ENCODE measurements at places on chromosomes 12 and 14. TPM values are rescaled to one million over a fixed set of nuclear protein-coding genes. Genes with fewer than 3 reads are reported as not detected.

Gene PTCSC3
- not detected for polyA plus RNA-seq

DNA sequence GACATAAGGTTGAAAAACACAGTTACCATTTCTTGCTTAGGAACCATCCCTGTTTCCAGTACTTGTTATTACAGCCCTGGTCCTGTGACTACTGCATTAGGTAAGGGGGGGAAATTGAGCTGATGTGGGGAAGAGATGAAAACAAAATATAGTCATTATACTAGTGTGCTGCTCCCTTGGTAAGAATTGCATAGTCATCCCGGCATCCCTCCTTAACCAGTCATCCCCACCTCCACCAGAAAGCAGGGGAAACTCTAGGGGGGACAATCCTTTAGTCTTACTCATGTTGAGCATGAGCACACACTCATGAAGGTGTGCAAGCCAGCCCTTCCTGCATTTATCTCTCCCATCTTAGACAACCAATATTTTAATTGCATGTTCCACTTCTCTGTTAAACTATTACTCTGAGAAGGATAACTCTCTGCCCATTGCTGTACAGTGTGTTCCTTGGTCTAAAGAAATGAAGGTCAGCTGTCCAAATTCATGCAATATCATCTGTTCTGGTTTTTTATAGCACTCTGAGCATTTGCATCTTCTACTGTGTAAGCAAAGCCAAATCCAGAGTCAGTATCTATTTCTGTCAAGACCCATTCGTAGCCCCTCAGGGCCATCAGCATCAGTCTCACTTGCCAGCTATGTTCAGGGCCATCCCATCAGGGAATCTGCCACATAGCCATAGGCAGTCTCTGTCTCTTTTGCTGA, 46.8 kb downstream of the TMEM30B start:
- H3K4me3 ChIP-seq, result no peak overlapping the region
- H3K4me1 ChIP-seq, result no peaks in the 10 kb centered on the region
- no peak for DNase-seq
- no peak overlapping the region for H3K27ac ChIP-seq
- no peaks in the 10 kb centered on the region for H3K27me3 ChIP-seq

DNA sequence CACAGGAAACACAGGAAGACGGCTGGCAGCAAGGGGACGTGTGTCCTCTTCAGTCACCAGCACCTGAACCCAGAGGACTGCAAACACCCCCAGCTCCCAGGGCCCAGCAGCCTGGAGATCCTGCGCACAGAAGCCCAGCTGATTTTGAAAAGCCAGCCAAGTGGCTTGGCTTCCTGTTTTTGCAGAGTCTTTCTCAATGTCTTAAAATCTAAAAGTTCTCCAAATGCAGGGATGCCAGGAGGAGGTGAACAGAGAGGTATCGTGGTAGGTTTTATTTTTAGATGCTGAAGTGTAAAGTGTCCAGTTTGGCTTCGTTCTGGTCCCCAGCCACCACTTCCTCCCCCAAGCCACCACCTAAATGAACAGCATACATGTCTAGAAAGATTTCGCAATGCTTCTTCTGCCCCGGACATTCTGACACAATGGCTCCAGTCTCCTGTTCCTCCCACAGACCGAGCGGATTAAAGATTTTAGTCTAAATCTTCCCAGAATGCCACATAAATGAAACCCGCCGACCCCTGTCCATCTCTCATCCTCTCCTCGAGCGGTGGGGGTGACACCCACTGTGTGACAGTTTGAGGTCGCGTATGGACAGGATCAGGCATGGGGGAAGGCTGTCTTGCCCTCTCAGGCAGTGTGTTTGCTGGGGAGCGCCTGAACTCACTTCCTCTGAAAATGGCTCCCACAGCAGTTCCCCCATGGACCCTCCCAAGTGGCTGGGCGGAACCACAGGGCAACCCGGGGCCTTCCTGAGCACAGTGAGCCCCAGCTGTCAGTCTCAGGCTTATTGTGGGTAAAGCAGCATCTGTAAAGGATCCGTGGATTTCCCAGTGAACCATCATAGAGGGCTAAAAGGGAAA, 41.6 kb downstream of the ITPK1 start:
- no peaks in the 10 kb centered on the region for H3K27me3 ChIP-seq
- H3K36me3 ChIP-seq, result no peaks in the 10 kb centered on the region
- H3K4me1 ChIP-seq, result peaks cover 4% of the 10 kb centered on the region

DNA sequence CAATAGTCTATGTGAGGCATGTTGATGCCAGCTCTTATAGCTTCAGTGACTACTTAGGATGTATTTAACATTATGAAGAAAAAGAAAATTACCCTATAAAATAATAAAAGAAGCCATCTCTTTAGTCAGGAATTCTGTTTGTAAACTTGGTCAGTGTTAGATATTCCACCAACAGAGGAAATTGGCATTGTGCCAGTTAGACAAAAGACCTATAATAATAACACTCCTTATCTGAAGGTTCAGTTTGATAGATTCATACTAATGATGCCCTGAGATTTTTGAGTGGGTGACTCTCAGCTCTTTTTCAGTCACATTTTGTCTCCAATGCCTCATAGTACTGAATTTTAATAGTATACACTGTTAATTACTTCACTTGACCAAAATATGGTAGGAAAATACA, 6.6 kb downstream of the SYT10 start:
- peaks cover 2% of the 10 kb centered on the region for H3K27me3 ChIP-seq
- H3K36me3 ChIP-seq, result no peaks in the 10 kb centered on the region
- H3K4me3 ChIP-seq, result no peak overlapping the region
- no peaks in the 10 kb centered on the region for H3K4me1 ChIP-seq

DNA sequence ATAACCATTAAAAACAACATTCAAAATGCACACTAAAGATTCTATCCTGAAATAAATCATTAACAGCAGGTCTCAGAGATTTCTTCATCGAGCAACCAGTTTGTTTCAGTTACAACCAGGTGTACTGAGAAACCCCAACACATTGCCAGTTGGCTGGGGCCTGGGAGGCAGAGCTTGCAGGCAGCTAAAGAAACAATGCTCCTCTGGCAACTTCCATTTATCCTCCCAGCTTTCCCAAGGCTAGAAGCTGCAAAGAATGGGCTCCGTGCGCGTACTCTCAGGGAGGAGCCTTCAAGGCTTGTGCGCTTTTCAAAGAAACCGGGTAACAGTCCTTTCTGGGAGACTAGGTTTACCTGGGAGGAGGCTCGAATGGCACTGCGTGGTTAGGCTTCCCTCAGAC, 181.6 kb downstream of the MSRB3 start:
- no peaks in the 10 kb centered on the region for H3K36me3 ChIP-seq
- no peak for DNase-seq
- no peaks in the 10 kb centered on the region for H3K4me1 ChIP-seq
- no peak overlapping the region for H3K4me3 ChIP-seq
- H3K27ac ChIP-seq, result no peak overlapping the region

GRCh38 chr14:94362614-94363133, 25.7 kb downstream of the SERPINA1 start:
- H3K4me3 ChIP-seq, result no peak overlapping the region
- H3K27ac ChIP-seq, result no peak overlapping the region
- H3K4me1 ChIP-seq, result no peaks in the 10 kb centered on the region

DNA sequence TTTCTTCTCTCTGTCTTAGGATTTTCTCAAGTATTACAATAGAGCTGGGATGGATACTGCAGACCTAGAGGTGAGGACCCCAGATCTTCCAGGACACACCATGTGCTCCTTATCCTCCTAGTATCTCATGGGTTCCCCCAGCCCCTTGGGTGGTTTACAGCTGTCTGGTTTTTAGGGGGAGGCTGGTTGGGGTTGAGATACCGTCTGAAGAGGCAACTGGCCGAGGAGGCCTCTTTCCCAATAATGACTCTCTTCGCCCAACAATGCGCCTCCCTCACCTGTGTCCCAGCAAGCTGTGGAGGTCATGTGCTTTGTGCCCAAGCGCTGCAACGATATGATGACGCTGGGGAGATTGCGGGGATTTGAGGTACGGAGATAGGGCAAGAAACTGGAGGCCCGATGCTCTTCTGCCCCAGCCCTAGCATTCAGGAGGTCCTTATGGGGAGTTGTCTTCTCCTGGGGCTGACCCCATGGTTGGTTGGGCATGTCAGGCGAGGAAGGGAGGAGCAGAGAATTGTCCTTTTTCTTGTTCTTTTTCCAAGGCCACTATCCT, 3.8 kb downstream of the ARHGEF25 start:
- no peak overlapping the region for H3K27ac ChIP-seq
- no peak for DNase-seq
- H3K4me3 ChIP-seq, result no peak overlapping the region

DNA sequence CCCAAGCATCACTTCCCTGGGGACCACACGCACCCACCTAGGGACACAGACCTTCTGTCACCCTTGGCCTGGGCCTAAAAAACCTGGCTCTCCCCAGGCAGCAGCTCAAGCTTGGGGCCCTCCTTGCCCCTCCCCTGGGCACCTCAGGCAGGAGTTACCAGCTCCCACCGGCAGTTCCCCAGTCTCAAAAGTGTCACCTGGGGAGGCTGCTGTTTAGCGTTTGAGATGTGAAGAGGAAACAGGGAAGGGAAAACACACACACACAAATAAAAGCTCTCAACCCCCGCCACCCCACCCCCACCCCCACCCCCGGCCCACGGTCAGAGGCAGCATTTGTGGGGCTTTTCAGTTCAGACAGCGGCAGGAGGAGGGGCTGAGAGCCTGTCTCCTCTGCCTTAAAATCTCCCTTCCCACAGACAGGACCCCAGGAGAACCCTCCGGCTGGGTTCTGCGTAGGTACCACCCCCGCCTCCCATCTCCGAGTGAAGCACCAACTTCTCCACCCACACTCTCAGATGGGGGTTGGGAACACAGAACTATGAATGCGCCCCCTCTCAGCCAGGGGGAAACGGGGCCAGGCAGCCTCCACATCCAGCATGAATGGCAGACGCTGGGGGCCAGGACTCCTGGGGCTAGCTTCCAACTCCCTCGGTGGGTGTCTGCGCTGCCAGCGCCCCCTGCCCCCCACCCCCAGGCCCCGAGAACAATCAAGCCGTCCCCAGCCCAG, 3.0 kb downstream of the NCOR2 start:
- no peak for DNase-seq
- H3K4me1 ChIP-seq, result peaks cover 74% of the 10 kb centered on the region
- H3K27ac ChIP-seq, result no peak overlapping the region
- H3K4me3 ChIP-seq, result no peak overlapping the region

GRCh38 chr14:78631551-78631950, 461.4 kb downstream of the NRXN3 start:
- no peaks in the 10 kb centered on the region for H3K36me3 ChIP-seq
- H3K27me3 ChIP-seq, result no peaks in the 10 kb centered on the region
- no peak overlapping the region for H3K27ac ChIP-seq

GRCh38 chr12:110102255-110102654, 21.9 kb upstream of the IFT81 start:
- DNase-seq, result peak; percentile 57
- no peaks in the 10 kb centered on the region for H3K27me3 ChIP-seq
- no peaks in the 10 kb centered on the region for H3K36me3 ChIP-seq
- no peak overlapping the region for H3K4me3 ChIP-seq

DNA sequence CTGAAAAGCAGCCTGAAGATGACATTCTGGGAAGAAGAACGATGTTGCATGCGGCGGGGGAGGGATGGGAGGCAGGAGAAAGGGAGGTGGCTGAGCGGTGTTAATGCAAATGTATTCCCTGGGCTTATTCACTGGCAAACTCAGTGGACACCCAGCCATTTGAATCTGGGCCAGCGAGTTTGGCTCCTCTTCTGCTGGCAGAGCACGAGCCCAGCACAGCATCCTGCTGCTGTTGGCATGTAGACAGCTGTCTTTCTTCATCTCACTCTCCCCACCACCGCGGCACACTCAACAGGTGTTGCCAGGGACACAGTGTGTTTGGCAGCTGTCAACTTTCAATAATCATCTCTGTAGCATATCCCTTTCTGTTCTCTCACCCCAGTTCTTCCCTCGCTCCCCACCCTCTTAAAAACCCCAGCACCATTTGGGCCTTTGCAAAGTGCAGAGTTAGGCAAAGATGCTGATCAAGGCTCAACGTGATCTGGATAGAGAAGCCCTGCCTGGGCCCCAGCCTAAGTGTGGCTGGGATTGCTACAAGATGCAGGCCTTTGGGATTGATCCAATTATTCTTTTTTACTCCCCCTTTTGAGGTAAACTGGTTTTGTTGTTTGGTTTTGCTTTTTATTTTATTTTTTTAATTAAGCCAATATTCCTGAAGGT, 131.9 kb downstream of the EXOC5 start:
- no peak overlapping the region for H3K27ac ChIP-seq
- H3K27me3 ChIP-seq, result no peaks in the 10 kb centered on the region
- H3K4me1 ChIP-seq, result no peaks in the 10 kb centered on the region
- no peak for DNase-seq
- no peak overlapping the region for H3K4me3 ChIP-seq
- no peaks in the 10 kb centered on the region for H3K36me3 ChIP-seq

- no peaks in the 10 kb centered on the region for H3K36me3 ChIP-seq
- no peak overlapping the region for H3K4me3 ChIP-seq
- no peak overlapping the region for H3K27ac ChIP-seq
- H3K27me3 ChIP-seq, result no peaks in the 10 kb centered on the region
- DNase-seq, result no peak
Measured at GRCh38 chr12:118013283-118013682, 3.2 kb upstream of the RFC5 start.

GRCh38 chr14:54537651-54538050, 27.9 kb downstream of the CGRRF1 start:
- no peak for DNase-seq
- no peaks in the 10 kb centered on the region for H3K4me1 ChIP-seq
- H3K36me3 ChIP-seq, result peaks cover 7% of the 10 kb centered on the region
- H3K27ac ChIP-seq, result no peak overlapping the region

GRCh38 chr12:32508626-32509025, 109.3 kb downstream of the FGD4 start:
- no peaks in the 10 kb centered on the region for H3K36me3 ChIP-seq
- DNase-seq, result no peak
- no peaks in the 10 kb centered on the region for H3K27me3 ChIP-seq
- peaks cover 18% of the 10 kb centered on the region for H3K4me1 ChIP-seq
- no peak overlapping the region for H3K4me3 ChIP-seq

- no peaks in the 10 kb centered on the region for H3K4me1 ChIP-seq
Measured at GRCh38 chr12:130143136-130143535, 19.1 kb upstream of the FZD10 start.

DNA sequence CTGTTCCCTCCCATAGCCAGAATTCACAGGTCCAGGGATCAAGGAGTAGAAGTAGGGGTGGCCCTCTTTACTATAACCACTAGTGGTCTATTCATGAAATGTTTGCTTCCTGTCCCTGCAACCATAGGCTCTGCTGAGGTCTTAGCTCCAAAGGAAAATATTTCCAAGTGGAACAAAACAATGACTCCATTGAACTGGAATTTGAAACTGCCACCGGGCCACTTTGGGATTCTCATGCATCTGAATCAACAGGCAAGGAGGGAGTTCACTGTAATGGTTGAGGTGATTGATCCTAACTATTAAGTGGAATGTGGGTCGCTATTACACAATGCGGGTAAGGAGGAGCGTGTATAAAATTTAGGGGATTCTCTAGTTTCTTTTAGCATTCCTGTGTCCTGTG, 197.0 kb downstream of the ETNK1 start:
- no peaks in the 10 kb centered on the region for H3K27me3 ChIP-seq
- no peaks in the 10 kb centered on the region for H3K4me1 ChIP-seq
- H3K4me3 ChIP-seq, result no peak overlapping the region
- no peak for DNase-seq

DNA sequence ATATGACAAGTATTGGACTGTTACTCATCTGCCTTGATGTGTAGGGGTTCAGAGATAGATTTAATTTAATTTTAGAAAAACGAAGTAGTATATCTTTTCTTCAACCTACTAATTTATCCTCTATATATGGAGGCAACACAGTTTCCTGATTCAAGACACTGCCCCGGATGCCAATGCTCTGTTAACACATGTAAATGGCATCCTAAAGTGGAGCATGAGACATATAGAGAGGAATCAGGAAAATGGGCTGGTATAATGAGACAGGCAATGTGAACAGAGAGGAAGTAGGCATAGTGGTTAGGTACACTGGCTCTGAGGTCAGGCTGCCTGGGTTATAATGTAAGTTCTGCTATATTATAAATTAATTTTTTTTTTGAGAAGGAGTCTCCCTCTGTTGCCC, 85.6 kb downstream of the OTOGL start:
- H3K27ac ChIP-seq, result no peak overlapping the region
- no peaks in the 10 kb centered on the region for H3K36me3 ChIP-seq
- DNase-seq, result no peak
- no peaks in the 10 kb centered on the region for H3K27me3 ChIP-seq
